NCI-H510A (cell line): ENCODE measurements at places on chromosomes 12 and 14.

- peak; percentile 74 for DNase-seq
These were observed 214.2 kb downstream of the PPM1H start for GRCh38 chr12:62720661-62721330.

- no peak for DNase-seq
These were observed 11.3 kb downstream of the RTRAF start for GRCh38 chr14:52000696-52001095.

GRCh38 chr12:132384916-132385774, 55.8 kb upstream of the GALNT9 start:
- DNase-seq = no peak

- no peak for DNase-seq
These were observed 14.7 kb downstream of the PIK3C2G start for GRCh38 chr12:18275981-18276380.

DNA sequence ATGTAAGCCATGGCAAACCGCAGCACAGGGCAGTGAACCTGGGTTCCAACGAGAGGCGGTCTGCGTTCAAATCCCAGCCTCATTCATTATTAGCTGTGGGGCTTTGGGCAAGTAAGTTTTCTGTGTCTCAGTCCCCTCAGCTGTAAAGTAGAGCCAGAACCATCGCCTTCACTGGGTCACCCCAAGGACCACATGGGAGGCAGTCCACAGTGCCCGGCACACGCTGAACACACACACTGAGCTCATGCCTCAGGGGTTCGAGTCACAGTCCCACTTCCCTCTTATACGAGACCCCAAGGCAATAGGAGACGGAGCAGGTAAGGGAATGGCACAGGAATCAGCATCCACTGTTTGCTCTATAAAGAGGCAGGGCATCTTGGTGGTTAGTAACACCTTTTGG, 19.1 kb downstream of the LRTM2 start:
- no peak for DNase-seq

GRCh38 chr12:666766-667308, 3.6 kb upstream of the NINJ2 start:
- DNase-seq = no peak

DNA sequence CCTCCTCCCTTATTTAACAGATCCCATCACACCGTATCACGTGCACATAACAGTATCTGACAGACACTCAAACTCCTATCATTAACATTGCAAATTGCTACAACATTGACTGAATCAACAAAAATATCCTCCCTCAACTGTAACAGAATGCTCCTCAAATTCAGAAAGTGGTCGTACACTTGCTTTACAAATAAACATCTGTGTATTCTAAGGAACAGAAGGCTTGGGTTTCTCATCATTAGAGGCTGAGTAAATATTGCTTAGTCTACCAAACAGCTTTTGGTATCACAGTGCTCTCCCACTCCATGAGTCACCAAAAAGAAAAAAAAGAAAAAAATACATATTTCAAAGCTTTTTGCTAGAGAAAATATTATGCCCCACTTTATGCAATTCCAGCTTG, 23.9 kb downstream of the FERMT2 start:
- DNase-seq = no peak

DNA sequence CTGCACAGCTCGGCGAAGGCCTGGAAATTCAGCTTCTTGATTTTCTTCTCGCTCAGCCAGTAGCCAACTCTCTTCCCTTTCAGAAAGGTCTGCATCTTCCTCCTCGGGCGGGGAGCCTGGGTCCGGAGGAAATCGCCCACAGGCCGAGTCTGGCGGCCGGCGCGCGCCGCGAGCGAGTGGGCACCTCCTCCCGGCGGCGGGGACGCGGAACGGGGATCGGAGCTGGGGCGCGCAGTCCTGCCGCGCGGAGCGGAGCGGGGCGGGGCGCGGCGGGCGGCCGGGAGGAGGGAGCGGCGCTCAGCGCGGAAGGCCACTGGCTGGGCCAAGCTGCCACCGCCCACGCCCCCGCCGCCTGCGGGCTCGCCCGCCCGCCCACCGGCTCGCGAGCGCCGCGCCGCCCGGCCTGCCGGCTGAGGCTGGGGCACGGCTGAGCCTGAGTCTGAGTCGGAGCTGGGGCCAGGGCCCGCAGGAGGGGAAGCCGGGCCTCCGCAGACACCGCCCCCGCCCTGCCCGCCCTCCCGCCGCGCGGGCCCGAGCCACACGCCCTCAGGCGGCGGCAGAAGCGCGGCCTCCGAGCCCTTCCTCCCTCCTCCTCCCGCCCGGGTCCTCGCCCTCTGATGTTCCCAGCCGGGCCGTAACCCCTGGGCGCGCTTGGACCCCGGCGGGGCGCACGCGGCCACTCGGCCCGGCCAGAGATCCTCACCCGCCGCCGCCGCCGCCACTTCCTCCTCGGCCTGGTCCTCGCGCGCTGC, 480 bp downstream of the ITPK1 start:
- DNase-seq = peak; percentile 85

DNA sequence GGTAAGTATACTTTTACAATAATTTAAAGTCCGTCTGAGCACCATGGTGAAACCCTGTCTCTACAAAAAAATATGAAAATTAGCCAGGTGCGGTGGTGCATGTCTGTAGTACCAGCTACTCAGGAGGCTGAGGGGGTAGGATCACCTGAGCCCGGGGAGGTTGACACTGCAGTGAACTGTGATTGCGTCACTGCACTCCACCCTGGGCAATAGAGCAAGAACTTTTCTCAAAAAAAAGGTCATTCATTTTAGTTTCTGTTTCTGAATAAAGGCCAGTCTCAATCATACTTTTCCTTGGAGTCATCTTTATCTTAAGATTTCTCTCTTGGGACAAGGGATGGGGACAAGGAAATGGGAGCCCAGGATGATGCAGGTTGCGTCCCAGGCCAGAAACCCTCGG, 12.9 kb downstream of the ANKRD13A start:
- DNase-seq = peak; percentile 3

DNA sequence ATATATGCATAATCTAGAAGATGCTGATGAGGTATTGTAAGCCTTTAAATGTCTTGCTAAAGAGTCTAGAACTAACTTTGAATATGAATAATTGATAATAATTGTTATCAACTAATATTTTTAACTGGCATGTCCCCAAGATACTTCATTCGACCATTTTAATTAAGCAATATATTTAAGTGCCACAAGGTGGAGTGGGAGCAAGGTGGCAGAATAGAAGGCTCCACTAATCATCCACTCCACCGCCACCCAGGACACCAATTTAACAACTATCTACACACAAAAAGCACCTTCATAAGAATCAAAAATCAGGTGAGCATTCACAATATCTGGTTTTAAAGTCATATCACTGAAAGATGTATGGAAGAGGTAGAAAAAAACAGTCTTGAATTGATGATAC, 409.6 kb downstream of the SEC23A start:
- DNase-seq = no peak

DNA sequence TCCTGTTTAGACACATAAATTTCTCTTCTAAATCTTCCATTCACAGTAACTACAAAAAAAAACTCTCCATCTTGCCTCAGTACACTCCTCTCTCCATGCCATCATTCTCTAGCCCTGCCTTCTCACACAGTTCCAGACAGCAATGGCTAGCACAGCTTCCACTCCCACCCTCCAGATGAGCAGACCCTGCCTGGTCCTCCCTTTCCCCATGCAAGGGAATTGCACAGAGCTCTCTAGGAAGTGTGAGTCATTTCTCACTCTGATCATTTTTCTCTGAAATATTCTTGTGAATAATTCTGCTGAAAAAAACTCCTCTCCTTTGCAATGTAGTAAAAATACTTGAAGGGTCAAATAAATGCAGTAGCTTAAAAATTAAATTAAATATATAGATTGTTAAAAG, 170.6 kb downstream of the BMP4 start:
- DNase-seq = no peak

DNA sequence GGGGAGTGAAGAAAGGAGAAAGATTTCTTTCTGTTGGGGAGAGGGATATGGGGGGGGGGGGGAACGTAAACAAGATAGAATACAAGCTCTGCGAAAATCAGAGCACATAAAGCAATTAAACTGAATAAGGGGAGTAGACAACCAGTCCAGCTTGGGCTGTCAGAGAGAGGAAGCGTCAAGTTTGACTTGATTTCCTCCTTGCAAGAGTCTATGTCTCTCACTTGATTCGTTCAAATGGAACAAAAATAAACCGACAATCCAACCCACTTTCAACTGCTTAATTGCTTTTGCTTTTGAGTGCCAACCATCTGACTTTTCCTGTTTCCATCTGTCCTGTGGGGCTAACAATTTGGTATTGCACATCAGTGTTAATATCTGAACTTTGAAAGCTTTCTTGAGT, 942 bp downstream of the SYT1 start:
- no peak for DNase-seq

DNA sequence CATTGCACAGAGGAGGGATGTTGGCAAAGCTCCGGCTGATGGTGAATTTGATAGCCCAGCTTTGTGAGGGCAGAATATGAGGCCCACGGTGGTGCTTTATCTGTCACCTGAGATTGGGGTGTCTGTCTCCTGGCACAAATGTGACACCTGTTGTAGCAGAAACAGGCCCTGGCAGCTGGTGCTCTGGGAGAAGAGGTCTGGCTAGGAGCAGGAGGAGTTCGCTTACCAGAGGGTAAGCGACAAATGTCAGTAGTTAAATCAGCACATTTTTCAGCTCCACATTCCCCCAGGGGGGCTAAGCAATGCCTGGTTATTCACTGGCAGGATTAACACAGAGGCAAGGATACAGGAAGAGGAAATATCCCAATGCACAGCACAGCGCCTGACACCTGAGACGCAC, 71.1 kb downstream of the B4GALNT3 start:
- no peak for DNase-seq

- DNase-seq = peak; percentile 96
These were observed 40.2 kb downstream of the SPRING1 start for GRCh38 chr12:116697716-116698115.

DNA sequence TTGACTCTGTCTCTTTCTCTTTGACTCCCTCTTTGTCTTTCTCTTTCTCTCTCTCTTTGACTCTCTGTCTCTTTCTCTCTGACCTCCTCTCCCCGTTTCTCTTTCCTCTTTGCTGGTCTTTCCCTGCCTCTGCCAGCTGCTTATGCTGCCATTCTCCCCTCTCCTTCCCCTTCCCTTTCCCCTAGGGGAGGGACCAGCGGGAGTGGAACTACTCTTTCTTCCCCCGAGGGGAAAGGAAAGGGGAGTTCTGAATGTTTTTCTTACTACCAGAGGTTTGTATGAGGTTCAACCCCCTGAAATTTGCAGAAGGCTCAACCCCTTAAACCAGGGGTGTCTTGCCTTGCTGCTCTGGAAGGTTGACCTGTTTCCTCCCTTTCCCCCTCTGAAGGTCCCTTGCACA, 24.7 kb upstream of the RNASE1 start:
- DNase-seq = no peak

- no peak for DNase-seq
These were observed 386.4 kb downstream of the RGS6 start for GRCh38 chr14:72318648-72319047.

GRCh38 chr12:40223646-40224045, 1.2 kb upstream of the LRRK2 start:
- no peak for DNase-seq

DNA sequence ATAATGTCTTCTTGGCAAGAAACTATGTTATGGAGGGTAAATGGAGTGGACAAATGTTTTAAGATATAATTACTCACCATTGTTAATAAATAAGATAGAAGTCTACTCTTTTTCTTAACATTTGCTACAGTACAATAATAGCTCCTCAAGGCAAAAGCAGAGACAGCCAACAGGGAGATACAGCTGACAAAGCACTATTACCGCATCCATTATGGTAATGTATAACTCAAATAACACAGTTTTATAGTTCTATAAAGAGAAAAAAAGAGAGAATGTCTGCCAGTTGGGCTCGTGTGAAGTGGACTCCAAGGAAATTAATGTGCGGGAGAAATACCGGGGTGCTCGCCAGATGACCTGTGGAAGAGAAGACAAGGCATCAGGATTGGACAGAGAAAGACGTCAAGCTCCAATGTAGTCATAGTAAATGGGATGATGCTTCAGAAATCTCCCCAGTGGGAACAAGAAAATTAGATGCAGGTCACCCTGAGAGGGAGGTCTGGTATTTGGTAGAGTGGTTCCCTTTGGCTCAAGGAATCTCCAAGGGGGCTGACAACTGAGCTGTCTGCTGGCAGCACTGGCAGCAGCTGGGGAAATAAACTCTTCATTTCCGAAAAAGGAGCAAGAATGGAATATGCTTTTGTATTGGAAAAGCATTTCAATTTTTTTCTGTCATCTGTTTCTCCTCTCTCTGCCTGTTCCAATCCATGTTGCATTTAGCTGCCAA, 343.9 kb downstream of the LRFN5 start:
- DNase-seq = no peak

DNA sequence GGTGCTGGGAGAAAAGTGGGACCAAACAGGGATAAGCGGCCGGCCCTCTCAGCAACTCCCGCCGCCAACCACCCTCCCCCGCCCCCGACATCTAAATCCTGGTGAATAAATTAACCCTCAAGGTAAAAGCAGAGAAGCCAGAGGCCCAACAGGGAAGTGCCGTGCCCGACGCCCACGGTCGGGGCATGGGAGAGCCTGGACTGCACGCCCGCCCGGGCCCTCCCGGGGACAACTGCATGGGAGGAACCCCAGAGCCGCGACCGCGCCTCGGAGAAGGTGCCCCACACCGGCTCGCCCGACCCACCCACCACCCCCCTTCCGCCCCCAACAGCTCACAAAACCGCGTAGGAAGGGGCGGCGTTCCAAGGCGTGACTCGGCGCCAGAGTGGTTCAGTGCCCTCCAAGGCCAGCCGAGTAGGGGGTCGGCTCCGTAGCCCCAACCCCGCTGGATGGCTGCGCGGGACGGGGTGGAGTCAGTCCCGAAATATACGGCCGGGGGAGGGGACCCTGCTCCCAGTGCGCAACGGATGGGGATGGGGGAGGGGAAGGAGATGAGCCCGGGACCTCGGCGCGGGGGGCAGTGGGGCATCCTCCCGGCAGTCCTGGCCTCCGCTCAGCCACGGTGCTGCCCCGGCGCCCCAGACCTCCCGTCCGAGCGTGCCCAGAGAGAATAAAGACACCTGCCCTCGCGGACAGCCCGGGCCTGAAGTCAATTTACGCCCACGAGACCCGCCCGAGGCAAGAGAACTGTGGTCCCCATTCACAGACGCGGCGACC, 732 bp downstream of the SLC25A29 start:
- no peak for DNase-seq

DNA sequence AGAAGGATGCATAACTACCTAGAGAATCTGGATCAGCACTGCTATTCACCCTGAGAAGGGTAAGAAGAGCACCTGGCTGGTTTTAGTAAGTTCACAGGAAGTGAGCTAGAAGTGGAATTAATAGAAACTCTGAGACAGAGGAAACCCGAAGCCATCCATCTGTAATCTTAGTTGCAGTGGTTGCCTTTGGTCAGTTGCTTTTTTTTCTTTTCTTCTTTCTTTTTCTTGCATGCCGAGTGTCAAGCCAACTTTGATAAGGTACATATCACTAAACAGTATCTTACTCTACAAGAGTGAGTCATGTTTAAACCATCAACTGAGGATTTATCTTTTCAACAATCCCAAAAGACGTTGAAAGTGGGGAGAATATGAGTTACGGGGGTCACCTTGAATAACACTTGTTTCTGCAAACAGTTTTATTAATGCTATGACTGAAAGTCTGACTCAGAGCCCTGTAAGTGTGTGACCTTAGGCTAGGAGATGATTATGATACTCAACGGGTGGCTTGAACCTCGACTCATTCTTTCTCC, 26.7 kb downstream of the C12orf75 start:
- DNase-seq = no peak

- DNase-seq = no peak
These were observed 42.3 kb downstream of the NPAS3 start for GRCh38 chr14:32980902-32981501.

GRCh38 chr14:69079188-69079742, 73.7 kb downstream of the DCAF5 start:
- no peak for DNase-seq

GRCh38 chr14:89684139-89684538, 267.1 kb upstream of the FOXN3 start:
- DNase-seq = no peak
